Stimulated activated CD8-positive, alpha-beta memory T cell treated with anti-CD3 and anti-CD28 coated beads, Interleukin-7, amount 100 ng/mL, for 1 hour (primary cell): ENCODE measurements at places on chromosomes 3 and 15.

GRCh38 chr3:177426106-177426877 lies 229.0 kb upstream of the TBL1XR1 start:
- DNase-seq: no peak

DNA sequence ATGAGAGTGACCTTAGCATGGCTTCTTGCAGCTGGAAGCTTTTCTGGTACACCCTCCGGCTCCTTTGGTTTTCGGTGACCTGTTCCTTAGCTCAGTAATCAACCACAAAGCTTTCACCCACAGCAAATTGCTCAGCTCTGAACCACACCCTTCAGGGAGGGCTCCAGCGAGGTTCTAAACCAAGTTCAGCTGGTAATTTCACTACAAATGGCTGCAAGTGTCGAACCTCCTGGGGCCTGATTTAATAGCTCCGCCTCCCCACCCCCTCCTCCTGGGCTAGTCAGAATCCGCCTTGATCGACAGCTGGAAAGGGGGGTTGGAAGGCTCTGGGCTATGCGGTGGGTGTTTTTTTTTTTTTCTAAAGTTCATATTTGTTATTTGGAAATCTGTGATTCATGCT lies 150.9 kb upstream of the MCTP2 start:
- no peak for DNase-seq

DNA sequence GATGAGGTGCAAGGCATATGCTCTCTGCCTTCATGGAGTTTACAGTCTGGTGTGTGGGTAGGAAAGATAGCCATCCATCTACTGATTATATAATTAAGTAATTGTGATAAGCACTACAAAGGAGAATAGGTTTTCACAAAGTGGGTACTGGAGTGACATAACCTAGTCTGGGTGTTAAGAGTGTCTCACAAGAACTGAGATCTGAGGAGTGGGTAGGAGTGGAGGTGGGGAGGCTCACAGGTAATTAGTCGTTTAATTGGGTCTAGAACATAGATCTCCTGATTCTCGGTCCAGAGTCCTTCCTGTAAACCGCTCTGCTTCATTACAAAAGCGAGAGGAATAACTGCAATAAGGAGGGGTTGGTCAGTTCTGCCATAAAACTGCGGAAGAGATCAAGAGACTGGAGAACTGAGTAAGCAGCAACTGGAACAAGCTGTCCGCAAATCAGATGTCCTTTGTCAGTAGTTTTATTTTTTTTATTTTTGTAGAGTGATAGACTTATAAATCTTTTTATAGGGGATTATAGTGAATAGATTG lies 2.2 kb downstream of the NEO1 start:
- no peak for DNase-seq

DNA sequence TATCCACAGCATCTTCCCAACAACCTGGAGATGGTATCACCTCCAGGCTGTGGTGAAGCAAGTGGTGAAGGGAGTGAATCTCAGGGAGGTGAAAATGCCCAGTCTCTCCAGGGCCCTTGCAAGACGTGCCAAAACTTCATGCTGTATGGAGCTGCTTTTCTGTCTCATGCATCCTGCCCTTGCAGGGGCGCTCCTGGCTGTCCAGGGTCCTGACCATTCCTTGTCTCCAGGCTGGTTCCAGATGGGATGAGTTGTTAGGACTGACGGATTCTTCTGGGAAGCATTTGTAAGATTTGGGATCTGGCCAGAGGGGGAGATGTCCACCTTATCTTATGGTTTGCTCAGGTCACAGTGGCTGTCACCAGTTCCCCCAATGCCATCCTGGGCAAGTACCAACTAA lies 15.8 kb downstream of the TGM4 start:
- no peak for DNase-seq

DNA sequence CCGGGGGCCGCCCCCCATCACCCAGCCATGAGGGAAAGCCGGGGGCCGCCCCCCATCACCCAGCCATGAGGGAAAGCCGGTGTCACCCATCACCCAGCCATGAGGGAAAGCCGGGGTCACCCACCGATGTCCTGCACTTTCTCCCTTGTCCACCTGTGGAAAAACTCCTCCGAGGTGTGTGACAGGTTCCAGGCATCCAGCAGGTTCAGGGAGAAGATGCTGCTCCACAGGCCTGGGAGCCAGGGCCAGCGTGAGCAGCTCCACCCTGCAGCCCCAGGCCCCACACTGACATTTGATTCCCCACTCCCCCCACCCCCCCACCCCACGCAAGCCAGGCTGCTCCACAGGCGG lies 15.5 kb upstream of the EHD4 start:
- DNase-seq: no peak

DNA sequence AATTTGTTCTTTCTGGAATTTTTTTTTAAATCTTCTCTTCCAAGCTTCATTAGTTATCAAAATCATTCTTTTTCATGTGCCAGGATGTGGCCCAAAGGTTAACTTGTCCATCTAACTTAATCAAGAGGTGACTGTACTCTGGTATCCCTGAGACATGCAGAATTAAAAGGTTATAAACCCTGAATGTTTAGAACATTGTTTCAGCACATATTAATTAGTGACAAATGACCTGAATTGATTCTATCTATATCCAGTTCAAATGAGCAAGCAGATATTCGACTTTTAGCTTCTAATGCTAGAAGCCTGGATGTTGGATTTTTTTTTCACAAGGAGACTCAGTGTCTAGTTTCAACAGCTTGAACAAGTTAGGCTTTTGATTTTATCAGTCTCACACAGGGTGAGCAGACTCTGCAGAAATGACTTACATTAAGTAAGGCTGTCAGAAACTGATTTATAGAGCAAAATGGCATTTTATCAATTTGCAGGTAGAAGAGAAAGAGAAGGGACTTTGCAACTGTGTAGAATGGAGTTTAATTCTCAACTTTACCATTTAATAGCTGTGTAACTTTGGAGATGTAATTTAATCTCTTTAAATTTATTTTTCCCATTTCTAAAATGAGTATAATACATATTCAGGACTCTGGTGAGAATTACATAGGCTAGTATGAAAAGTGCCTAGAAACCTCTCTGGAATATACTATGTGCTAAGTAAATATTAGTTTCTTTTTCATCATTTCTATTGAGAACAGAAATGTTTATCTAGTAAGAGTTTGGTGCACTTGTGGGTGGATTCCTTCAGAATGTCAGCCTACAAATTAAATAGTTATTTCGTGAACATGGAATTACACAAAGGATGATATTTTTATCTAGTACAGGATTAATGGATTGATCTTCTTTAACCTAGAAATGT lies 100.0 kb downstream of the ALCAM start:
- DNase-seq: no peak

GRCh38 chr3:30289766-30290165 lies 316.6 kb upstream of the TGFBR2 start:
- DNase-seq: no peak

- DNase-seq: no peak
Observed at GRCh38 chr3:163490119-163490518, 1588.2 kb downstream of the SI start.

DNA sequence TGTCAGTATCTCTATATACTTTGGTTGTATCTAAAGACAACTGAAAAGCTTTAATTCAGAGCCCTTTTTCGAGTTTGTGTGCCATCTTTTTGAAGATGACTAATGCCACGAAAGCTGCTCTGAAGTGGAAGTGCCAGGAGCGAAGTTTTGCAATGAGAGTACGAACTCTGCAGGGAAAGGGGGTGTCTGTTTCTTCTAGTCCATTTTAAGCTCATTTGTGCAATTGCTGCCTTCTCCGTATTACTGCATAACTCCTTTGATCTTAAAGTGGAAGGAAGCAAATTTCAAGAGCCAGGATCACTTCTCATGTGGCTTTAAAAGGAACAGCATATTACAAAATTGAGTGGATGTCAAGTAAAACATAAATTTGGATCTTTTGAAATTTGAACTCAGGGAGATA lies 245.3 kb downstream of the FEZF2 start:
- DNase-seq: no peak

GRCh38 chr3:377158-377561 lies 180.6 kb downstream of the CHL1 start:
- DNase-seq: no peak

DNA sequence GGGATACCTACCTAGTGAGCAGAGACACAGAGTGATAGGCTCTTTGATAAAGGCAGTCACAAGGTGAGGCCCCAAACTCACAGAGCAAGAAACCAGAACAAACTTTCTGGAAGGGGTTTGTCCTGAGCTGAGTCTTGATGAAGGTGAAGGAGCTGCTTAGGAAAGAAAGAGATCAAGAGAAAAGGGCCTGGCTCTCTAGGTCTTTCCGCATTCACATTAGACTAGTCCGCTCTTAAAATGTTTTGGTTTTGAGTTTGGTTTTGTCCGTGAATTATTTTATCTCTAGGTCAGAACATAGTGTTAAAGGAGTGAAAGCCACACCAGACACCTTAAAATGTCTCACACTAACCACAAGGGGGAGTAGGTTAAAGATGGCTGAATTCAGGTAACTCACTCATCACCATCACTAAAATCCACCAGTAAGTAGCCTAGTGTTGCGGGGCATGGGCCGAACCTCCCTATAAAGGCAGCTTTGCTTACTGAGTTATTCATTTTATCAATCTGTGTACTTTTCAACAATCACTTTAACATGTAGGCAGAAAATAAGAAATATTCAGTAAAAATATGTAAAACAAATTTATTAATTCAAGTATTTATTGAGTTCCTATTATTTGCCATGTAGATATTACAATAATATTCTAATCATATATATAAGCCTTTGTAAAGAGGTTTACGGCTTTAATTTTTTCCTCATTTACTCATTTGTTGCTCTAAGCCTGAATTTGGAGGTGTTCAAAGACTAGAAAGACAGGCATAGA lies 121.5 kb upstream of the TSC22D2 start:
- DNase-seq: no peak
